ENCODE measurements at places on chromosomes 11 and 22.

- no peak for DNase-seq
Measured at GRCh38 chr11:34519595-34520235, 6.1 kb upstream of the ELF5 start.

- no peak for DNase-seq
Measured at GRCh38 chr11:104678408-104678807, 219.9 kb downstream of the CASP12 start.

- no peak for DNase-seq
Measured at GRCh38 chr11:72225411-72225951, 914 bp downstream of the INPPL1 start.

- DNase-seq: no peak
Measured at GRCh38 chr11:41286751-41287150, 172.7 kb downstream of the LRRC4C start.

DNA sequence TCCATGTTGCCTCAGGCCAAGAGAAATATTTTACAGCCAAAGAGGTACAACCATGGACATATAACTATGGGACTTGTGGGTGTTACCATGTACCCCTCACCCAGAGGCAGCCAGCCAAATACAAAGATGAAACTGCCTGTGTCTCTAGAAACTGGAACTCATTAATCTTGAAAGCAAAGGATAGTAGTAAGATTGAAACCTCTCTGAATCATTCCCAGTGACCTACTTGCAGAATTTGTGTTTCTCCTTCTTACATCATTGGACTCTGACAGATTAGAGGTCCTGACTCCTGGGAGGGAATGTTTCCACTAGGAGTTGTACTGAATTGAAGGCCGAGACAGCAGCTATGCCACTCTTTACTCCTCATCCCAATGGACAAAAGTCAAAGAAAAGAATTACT lies 257.4 kb upstream of the UBASH3B start:
- DNase-seq: no peak

- DNase-seq: no peak
Measured at GRCh38 chr22:27882507-27883290, 36.4 kb downstream of the PITPNB start.

DNA sequence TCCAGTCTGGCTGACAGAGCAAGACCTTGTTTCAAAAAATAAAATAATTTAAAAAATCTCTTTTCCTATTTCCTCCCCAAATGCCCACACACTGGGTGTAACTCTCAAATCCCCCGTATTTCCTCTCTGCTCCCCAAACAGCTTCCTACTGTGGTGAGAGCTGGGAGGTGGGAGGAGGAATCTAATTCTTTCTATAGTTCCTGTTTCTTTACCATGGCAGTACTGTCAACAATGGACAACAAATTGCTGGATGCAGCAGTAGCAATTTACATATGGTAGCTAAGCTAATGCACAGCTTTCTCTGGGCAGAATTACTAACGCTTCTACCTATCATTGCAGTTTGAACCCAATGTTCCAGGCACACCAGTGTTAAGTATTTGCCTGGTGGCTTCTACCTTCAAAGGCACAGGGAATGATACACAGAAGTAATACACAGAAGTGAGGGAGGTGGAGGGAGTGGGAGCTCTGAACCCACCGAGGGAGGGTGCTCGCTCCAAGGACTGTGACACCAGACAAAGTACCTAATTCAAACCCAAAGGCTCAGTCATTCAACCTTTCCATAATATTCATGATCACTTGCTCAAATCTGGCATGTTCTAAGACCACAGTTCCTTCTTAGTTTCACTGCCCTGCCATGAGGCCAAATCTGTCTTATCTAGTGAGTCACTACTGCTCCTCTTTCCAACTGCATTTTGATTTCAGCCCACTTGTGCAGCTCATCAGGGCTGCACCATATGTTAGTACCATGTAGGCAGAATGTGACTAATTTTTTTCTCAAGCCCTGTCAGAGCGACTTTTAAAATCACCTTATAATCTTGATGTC lies 37.9 kb downstream of the CELF1 start:
- peak; percentile 41 for DNase-seq

- DNase-seq: no peak
Measured at GRCh38 chr11:120326845-120327281, 1.8 kb downstream of the TLCD5 start.

DNA sequence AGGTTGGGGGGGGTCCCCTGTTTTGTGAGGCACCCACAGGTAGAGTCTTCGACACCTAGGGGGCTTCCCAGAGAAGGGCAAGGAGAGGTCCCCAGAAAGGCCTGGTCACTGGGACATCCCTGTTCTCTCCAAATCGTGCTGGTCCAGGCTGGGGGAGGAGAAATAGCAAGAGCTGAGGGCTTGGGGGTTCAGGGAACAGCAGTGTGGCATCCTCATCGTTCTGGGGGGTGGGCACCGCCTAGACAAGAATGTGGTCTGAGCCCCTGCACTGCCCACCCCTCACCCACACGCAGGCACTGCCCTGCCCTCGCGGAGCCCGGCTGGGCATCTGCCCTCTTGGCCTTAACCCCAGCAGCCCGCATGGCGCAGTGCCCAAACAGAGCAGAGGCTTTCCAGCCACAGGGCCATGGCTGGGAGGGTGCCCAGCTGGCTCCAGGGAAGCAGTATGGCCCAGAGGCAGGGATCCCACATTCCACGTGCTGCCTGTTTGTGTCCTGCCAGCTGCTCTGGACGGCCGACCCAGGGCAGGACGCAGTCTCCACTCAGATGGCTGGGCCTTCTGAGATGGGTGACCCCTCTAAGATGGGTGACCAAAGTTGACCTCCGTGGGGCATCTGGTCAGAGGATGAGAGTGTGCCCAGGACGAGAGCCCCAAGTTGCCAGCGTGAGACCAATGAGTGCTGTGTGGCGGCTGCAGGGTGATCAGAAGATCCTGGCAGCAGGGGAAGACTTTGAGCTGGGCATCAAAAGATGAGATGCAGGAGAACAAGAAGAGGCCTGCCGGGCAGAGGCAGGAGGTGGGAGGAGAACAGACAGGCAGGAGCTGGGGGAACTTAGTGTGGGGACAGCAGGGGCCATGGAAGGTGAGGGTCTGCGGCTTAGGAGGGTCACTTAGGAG lies 14.4 kb downstream of the SCARF2 start:
- DNase-seq: no peak

DNA sequence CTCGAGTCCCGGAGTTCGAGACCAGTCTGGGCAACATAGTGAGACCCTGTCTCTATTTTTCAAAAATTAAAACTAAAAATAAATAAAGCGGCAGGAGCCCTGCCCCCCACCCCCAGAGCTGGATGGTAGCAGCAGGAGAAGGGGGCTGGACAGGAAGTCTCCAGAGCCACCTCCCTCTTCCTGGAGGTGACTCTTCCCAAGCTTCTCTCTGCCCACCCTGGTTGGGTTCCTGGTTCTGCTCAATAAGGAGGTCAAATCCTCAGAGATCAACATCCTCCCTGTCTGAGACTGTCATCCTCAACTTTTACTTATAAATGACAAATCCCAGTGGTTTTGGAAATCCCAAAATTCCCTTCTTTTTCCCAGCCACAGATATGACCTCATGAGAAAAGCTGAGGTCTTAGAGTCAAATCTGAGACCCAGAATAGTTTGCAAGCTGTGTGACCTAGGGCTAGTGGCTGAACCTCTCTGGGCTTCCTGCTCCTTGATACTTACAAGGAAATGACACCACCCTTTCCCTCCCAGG lies 987 bp downstream of the C1QTNF6 start:
- no peak for DNase-seq
